ENCODE measurements at places on chromosomes 1 and 21.

- DNase-seq, result peak; percentile 54
Observed at GRCh38 chr1:220544901-220545303, 17.0 kb downstream of the MARK1 start.

GRCh38 chr1:91798241-91798648, 87.7 kb downstream of the TGFBR3 start:
- no peak for DNase-seq

GRCh38 chr1:175408986-175409385, 216.4 kb upstream of the KIAA0040 start:
- DNase-seq, result no peak

GRCh38 chr1:9291914-9292360, 757 bp upstream of the SPSB1 start:
- peak; percentile 52 for DNase-seq

GRCh38 chr1:181208083-181208482, 119.6 kb downstream of the IER5 start:
- DNase-seq, result no peak

DNA sequence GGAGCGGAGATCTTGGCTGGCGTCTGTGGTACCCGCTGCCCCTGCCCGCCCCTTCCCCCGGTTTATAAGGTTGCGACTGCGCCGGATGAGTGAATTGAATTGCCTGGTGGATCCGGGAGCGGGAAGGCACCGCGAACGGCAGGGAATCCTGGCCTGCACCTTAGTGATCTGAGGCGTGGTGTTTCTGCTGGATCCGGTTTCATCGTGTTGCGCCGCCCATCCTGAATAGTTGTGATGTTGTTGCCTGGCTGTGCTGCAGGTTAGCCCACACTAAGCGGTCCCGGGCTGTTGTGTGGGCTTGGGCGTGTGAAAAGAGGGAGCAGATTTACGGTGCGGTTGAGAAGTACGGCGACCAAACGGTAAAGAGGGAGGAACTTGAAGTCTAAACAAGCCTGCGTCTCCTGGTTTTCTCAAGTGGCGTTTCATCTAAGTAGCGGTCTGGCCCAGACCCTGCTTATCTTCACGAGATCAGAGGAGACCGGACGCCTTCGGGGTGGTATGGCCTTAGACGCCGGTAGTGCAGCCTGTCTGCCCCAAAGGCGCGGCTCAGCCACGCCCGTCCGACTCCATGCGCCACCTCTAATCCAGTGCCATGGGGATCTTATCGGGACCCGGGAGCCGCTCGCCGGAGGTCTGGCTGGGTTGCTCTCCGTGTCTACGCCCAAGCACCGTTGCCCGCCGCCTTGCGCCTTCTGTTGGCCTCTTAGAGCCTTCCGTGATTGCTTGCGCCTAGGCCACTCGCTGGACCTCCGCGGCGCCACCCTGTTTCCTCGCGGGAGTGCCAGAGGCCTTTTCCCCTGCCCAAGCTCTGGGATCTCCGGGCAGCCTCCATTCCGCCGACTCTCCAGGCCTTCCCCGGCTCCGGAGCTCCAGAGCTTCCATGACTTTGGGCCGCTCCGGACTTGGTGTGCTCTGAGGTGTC, 87.5 kb upstream of the RHOU start:
- DNase-seq, result peak; percentile 89

DNA sequence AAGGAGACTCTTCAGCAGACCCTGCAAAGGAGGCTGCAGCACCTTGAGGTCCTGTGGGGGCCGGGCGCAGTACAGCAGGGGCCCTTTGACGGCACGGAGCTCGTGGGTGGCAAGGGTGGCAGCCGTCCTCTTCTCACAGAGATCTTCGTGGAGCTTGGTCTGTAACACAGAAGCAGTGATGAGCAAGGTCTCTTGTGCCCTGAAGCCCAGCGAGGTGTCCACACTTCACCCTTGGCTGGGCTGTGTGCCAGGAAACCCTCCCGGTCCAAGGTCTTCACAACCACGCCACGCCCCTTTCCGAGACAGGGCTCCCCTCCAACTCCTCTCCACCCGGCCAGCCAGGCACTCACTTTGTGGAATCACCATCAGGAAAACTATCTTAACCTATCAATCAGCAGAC, 11.3 kb downstream of the LRRC47 start:
- DNase-seq, result no peak

GRCh38 chr1:152014943-152015342, 21.3 kb upstream of the S100A10 start:
- DNase-seq, result no peak

- no peak for DNase-seq
Observed at GRCh38 chr1:224786533-224787250, 142.8 kb upstream of the DNAH14 start.

- no peak for DNase-seq
Observed at GRCh38 chr1:212721388-212722247, 22.0 kb upstream of the BATF3 start.

- DNase-seq, result peak; percentile 44
Observed at GRCh38 chr1:39214998-39215873, 10.7 kb downstream of the MACF1 start.

- peak; percentile 67 for DNase-seq
Observed at GRCh38 chr1:225770561-225771248, 6.9 kb upstream of the SRP9 start.

DNA sequence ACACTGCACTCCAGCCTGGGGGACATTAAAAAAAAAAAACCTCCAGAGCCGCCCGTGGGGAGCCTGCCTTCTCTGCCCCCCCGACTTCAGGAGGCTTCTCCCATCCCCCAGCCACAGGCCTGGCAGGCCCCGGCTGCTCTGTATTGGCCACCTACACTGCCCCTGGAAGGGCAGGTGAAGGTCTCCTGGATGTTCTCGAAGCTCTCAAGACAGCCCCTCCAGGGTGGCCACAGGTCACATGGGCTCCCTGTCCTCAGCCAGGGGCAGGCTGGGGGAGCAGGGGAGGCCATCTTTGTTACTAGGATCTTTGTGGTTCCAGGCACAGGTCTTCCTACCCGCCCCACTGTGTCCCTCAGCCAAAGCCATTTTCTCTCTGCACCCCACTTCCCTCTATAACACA, 32.8 kb downstream of the PADI6 start:
- no peak for DNase-seq

DNA sequence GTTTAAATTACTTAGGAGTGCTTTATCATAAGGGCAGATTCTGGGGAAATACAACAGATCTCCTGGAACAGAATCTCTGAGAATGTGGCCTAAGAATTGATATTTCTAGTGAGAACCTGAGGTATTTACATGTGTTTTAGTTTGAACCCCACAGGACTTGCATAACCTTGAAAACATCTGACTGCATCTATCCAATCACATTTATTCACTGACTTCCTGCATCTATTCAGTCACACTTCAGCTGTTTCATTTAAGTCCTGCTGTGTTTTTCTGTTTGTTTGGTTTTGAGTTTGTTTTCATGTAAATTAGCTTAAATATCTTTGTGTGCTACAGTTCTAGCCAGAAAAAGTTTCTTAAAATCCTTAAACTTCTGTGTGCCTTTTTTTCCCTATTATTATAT, 1260.7 kb downstream of the PLA2G4A start:
- DNase-seq, result no peak

GRCh38 chr1:159699246-159699645, 15.1 kb downstream of the CRP start:
- DNase-seq, result no peak

DNA sequence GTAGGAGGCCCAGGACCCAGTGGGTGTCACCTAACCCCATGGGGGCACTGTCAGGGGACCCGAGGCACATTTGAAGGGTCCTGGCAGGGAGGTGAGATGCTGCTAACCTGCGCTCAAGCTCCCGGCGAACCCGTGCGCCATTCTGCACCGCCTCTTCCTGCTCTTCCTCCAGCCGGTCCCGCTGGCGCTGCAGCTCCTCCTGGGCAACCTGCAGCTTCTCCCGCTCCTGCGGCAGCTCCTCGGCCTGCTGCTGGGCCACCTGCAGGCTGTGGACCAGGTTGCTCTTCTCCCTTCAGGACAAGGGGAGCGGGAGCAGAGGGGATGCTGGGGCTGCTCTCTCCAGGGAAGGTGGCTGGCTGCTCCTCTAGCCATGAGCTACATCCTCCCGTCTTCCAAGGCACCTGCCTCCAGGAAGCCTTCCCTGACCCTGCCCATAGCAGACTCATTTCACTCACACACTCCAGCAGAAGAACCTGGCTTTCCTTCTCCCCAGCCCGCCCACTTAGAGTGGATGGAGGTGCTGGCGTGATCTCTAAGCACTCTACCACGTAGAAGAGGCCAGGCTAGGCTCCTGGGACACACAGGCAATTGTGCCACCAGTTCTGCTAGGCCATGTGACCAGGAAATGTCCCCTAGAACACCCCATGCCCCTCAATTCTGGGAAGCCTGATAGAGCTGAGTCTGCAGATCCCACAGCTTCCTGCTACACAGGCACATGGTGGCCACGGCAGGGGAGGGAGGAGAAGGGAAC, 15.2 kb upstream of the NBPF1 start:
- no peak for DNase-seq

DNA sequence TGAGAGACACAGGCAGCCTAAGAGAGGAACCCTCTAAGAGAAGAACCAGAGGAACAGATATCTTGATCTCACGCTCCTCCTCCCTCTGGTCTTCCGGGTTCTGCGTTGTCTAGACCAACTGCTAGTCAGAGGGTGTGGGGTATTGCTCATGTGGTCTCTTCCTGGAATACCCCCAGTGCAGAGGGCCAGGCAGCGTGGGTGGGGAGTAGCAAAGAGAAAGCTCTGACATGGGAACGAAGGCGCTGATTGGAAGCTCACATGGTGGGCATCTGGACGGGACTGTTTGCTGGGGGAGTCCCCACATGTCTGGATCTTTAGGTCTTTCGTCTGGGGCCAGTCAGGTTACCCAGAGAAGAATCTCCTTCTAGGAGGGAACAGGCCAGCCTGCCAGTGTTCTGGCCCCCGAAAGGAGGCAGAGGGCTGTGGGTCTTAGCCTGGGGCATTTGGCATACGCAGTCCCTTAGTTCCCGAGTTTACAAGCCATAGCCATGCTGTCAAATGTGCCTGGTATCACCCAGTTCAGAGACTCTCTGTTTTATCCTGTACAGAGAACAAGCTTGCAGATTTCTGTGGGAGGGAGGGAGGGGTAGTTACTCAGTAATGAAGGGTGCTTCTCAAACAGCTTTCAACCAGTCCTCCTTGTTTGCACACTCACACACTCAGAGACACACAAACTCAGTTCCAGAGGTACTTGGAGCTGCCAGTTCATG, 18.3 kb upstream of the IL6R start:
- no peak for DNase-seq

- DNase-seq, result no peak
Observed at GRCh38 chr1:201933840-201934430, 12.4 kb downstream of the LMOD1 start.

DNA sequence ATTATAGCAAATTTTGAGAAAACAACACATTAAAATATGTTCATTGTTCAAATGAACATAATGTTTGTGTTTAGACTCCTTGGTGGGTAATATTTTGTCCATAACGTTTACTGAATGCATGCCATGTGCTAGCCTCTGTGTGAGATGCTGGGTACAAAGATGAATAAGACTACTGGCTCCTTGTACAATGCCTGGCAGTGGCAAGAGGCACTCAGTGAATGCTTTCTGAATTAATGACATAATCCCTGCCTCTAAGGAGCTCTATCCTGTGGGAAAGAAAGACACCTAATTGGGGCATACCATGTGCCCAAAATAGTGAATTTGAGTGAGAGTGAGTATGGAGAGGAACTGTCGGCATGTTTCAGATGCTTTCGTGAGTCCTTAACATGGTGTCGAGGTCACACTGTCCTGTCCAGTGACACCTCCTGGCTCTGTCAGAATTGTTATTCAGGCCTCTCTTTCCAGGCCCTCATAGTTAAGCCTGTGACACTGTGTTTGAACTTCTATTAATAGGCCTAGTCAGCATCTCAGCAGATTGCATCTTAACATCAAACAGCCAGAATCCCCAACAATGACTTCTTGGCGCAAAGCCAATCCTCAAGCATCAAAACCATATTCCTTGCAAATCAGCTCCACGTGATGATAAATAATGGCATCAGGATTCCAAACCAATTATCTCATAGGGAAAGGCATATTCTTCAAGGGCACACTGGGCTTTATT, 32.8 kb upstream of the S1PR1 start:
- DNase-seq, result no peak

- DNase-seq, result no peak
Observed at GRCh38 chr1:53562981-53563379, 103.8 kb downstream of the DMRTB1 start.

DNA sequence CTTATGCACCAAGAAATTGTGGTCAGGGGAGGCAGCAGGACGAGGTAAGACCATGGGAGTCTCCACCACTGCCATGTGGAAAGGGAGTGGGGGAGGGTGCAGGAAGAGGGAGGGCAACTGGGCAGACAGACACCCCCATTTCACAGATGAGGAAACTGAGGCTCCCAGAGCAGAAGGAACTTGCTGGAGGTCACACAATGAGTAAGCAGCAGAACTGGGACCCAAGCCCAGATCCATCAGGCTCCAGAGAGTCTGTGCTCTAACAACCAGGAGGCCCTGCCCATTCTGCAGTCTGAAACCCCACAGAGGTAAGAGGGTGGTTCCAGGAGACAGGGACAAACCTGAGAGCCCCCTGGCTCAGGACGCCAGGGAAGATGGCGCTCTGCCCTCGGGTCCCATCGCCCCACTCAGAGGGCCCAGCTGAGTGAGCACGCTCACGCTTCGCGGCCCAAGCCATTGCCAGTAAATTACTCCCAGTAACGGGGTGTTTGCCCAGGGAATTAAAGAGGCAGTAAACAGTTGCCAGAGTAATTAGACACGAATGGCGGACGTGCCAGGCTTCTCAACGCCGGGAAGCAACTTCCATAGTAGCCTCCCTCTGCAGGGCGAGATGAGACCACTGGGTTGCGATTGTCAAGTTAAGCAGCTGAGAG, 59.2 kb downstream of the MATN1 start:
- no peak for DNase-seq

GRCh38 chr1:184843732-184844495, 89.3 kb upstream of the EDEM3 start:
- no peak for DNase-seq

- DNase-seq, result no peak
Observed at GRCh38 chr1:178011465-178011828, 41.6 kb upstream of the SEC16B start.

DNA sequence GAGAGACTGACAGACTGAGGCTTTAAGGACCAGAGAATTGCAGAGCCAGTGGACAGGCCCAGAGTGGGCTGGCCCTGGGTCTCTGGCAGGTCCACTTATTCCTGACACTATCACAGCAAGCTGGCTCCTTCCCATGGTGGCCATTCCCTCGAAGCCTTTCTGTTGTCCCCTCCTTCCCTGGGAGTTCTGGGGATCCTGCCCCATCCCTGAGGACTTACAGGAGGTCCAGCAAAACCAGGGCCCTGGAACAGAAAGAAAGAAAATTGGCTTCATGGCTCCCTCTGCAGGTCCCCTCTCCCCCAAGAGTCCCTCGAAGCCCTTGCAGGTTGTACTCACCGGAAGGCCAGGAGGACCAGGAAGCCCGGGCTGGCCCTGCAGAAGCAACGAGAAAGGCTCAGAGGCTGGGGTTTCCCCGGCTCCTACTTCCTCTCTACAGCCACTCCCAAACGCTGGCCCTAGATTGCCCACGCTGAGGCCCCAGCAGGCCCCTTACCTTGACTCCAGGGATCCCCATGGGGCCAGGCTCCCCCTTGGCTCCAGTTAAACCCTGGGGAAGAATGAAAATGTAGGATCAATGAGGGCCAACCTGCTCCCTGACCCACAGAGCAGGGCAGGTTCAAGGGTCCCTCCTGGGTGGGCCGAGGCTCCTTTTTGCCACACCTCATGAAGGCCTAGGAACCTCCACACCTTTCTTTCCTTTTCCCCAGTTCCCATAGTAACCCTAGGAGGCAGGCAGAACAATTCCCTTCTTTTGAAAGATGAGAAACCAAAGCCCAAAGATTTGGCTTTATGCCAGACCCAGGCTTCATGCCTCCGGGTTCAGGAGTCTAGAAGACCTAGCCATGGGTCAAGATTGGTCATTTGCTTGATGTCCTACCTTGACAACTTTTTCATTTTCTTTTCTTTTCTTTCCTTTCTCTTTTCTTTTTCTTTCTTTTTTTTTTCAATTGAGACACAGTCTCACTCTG, 4.6 kb downstream of the COL9A2 start:
- DNase-seq, result no peak

Measured in ELF-1 (cell line).